Pancreas (tissue), 10 donors: ENCODE measurements at places on chromosomes 7 and 10. TPM values are rescaled to one million over a fixed set of nuclear protein-coding genes. Genes with fewer than 3 reads are reported as not detected.

- DNase-seq: peak; percentile 53
Measured at GRCh38 chr10:27223964-27224363, 16.6 kb downstream of the ACBD5 start.

DNA sequence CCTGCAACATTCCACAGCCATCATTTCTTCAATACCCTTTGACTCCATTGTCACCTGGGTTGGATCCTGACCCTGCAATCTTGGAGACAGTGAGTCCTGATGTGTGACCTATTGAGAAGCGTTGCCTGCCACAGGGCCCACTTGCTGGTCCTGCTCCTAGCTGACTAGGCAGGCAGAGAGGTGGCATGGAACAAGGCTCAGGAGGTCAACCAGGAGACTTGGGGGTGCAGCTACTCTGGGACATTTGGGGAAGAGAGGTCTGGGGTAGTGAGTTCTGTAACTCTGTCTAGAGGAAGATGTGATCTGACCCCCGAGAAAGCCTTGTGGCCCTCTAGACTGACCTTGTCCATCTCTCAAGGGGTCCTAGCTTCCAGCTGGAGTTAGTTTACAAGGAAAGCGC, 1.8 kb downstream of the ZMIZ2 start:
- DNase-seq: no peak

GRCh38 chr7:20795881-20796280, 9.2 kb upstream of the SP8 start:
- DNase-seq: no peak

DNA sequence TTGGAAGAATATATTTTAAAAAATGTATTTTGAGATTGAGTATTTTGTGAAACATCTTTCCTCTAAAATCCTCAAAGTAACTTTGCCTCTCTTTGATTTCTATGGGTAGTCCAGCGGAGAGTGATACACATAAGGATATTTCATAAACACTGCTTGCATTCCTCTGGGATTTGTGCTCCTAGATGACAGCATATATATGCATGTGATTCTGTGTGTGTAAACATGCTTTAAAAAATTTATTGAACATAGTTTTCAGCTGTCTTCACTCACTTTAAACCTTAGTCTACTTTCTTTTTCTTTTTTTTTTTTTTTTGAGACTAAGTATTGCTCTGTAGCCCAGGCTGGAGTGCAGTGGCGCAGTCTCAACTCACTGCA, 84.6 kb downstream of the KAT6B start:
- DNase-seq: no peak

DNA sequence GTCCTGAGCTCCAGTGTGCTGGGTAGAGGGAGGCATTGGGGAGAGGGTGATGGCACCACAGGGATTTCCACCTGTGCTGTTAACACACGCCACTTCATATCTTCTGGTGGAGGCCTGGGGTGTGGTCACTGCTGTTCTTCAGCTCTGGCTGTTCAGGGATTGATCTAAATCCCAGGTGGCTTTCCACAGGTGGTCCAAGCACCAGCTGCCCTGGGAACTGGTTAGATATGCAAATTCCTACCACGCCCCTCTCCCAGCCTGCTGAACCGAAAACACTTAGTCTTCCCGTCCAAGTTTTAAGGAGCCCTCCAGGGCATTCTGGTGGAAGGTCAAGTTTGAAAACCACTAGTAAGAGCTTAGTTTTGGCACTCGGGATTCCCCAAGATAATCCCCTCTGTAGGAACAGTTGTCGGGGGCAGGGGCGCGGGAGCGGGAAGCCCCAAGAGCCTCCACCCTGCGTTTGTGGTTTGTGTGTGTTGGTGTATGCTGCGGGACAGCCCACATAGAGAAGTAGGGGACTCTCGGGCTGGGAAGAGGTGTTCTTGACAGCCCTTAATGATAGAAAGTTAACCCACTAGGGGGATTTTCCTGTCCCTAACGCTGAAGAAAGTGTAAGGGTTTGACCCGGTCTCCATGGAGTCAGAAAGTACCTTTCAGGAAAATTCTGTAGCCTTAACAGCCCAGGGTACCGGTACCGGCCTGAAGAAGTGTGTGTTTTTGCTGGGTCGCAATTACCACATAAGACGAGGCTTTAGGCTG, 5.1 kb downstream of the DEPP1 start:
- peak; percentile 27 for DNase-seq

DNA sequence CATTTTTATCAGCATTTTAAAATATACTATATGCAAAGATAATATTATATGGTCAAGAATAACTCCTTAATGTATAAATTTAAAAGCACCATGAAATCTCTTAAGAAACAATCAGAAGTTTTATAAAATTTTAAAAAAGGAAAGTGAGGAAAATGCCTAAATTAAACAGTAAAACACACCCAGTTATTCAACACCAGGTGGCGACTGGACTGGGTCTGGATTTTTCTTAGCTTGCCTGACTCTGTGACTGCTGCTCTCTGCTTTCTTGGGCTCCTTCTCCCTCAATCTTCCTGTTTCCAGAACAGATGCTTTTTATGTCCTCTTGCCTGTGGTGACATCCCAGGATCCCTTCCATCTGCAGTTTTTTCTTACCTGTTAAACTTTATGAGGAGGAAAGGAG, 200.3 kb downstream of the BICC1 start:
- DNase-seq: no peak

- DNase-seq: no peak
Measured at GRCh38 chr10:79352035-79352877, 5.0 kb downstream of the PPIF start.

DNA sequence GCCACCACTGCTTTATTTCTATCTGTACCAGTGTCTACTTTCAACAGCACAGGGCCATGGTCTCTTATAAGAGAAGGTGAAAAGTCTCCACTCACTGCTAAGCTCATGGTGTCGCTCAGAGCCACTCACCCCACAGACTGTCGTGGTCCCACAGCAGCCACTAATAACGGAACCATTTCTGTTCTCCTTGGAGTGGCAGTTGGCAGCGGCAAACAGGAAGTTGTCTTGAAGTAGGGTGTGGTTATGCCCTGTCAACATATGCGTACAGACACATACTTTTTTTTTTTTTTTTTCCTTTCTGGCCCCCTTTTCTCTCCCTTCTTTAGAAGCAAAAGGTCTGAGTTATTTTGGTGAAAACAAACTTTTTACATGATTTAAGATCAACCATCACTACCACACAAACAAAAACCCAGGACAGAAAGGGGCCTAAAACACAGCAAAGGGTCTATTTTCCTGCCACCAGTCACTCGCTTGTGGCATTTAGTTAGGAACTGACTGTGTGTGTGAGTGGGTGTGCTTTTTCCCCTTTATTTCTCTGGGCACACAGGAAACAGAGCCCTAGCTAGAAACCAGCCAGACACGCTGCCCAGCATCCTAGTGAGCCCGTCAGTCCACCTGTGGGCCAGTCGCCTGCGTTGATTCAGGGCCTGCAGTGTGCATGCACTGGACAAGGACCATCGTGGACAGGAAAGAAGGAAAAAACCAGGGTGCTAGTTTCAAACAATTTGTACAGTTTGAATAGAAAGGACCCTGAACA, 96.7 kb upstream of the EFCAB10 start:
- no peak for DNase-seq

DNA sequence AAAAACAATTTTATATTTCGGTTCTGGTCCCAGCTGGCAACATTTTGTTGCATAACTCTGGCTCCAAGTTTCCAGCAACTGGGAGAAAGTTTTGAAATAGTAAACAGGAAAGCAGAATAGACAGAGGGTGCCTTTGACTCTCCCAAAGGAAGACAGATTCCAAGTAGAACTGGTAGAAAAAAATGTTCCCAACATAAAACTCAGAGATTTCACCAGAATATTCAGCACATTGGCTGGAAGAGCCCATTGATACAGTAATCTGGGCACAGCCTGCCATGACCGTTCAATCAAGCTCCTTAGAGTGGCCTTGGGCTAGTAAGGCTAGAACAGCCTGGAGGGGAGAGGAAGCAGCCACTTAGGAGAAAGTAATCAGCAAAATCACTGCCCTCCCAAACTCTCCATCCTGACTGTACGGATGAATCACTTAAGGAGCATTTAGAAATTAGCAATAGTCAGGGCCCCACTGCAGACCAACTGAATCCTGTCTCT, 120.4 kb downstream of the CUBN start:
- no peak for DNase-seq

GRCh38 chr10:105837951-105838350, 1196.9 kb downstream of the SORCS3 start:
- DNase-seq: no peak

DNA sequence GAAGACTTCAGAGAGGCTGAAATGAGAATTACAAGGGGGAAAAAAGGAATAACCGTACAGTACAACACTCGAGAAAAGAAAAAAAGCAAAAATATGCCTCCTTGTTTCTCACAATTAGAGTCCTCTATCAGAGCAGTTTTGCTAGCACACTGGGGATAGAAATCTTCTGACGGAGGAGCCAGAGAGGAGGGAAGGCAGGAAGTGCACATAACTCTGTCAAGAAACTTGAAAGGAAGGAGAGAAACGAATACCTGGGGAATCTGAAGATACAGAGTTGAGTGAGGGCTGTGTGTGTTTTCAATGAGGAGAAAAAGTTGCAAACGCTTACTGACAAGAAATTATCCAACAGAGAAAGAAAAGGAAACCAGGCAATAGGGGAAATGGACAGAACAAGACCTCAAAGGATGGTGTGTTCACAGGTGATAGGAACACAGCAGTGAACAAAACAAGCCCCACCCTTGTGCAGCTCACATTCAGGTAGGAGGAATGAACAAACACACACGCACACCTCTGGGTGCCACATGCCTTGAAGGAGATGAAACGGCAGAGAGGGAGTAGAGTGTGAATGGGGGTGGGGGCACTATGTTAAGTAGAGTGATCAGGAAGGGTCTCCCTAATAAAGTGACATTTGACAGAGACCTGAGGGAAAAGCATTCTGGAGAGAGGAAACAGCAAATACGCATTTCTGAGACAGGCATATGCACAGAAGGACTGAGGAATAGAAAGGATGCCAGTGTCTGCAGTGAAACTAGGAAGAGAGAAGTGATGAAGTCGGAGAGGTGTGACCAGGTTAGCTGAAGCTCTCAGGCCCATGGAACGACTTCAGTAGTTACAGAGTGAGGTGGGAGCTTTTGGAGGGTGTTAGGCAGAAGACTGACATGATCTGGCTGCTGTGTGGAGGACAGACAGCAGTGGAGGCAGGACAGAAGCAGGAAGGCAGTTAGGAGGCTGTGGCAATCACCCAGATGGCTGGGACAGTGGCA, 46.7 kb upstream of the SPOCK2 start:
- no peak for DNase-seq

Gene PALD1
- 2.8 TPM for total RNA-seq

Gene TAF5
- total RNA-seq: 2.6 TPM

Gene GRM8
- 1.2 TPM for total RNA-seq

Gene SORCS1
- total RNA-seq: 1.2 TPM
